ENCODE measurements at places on chromosomes 7 and 10.
A peak's percentile ranks its signal among the peaks of the same experiment; 100 is the strongest.

DNA sequence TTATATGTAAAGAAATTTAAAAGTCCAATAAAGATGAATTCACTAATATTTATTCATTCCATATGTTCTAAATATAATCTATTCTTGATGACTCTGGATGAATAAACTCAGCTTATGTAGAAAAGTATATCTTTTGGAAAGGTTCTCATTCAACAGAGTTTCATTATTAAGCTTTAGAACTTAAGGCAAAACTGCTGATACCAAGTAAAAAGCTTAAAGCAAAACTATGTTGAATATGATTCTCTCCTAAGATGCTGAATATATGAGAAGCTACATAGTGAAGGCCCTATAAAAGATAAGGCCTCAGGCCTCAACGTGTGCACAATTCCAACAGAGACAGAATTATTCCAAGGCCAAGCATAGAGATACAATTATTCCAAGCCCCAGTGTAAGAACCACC is 30.8 kb downstream of the ZNF800 start:
- DNase-seq, result no peak

GRCh38 chr10:110861930-110862649 is 9.6 kb upstream of the PDCD4 start:
- DNase-seq, result no peak

DNA sequence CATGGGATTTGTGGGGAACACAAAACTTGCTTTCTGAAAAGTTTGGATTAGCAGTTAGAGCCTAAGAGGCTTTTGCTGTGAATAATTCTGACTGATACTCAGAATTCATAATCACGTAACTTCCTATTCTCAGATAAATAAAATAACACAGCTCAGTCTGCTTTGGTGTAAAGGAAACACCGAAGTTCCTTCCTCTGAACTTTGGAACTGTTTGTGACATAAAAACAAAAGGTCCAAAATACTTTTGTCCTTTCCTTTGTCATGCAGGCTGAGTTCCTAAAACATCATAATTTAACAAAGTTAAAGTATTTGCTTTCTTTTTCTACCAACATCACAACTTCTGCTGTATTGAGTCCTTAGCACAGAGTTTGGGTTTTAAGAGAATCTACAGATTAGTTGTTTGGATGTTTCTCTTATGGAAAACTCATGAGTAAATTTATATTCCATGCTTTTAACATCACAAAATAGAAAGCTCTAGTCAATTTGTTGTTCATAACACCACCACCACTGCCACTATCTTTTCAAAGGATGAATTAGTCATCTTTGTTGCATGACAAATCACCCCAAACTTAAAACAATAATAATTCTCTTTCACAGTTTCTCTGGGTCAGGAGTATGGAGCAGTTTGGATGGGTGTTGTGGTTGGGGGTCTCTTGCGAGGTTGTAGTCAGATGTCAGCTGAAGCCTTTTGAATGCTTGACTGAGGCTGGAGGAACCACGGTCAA is 123.4 kb downstream of the REEP3 start:
- no peak for DNase-seq

DNA sequence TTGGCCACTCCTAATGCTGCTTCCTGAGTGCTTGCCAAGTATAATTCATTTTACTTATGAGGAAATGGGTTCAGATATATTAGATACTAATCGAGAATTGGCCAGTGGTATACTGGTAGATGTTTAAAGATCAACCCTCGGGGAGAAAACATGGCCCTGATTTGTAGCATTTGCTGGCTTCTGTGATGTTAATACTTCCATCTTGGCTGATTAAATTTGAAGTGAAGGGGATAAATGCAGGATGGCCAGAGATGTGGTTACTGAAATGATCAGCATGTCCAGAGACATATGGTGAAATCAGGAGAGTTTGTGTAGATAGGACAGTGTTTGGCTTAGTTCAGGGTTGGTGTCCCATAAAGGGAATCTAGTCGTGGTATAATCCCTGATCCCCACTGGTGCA is 11.2 kb downstream of the UBE2D4 start:
- no peak for DNase-seq

- DNase-seq, result no peak
These were observed 414.8 kb upstream of the MKI67 start for GRCh38 chr10:128540781-128541761.

DNA sequence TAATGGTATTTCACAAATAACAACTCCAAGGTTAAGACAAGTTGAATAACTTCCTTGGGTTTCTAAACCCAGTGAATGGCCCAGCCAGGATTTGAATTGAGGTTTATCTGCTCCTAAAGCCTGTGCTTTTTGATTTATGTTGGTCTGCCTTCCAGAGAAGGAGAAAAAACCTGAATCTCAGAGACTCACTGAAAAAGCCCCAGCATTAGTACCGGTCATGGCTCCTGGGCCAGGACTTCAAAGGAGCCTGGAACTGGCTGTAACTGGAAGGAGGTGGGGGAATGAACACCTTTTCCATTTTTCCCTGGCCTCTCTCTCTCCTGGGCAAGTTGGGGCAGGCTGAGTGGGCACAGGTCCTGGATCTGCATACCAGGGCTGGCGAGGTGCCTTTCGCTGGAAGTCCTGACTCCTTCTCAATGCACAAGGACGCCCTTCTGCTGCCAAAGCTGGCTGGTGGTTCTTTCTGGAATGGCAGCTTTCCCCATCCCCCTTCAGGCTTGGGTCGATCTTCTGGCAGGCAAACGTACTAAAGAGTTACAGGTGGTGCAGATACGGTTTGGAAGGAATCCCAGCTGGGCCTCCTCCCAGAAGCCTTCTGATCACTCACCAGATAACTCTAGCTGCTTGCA is 268.2 kb downstream of the PTEN start:
- no peak for DNase-seq

DNA sequence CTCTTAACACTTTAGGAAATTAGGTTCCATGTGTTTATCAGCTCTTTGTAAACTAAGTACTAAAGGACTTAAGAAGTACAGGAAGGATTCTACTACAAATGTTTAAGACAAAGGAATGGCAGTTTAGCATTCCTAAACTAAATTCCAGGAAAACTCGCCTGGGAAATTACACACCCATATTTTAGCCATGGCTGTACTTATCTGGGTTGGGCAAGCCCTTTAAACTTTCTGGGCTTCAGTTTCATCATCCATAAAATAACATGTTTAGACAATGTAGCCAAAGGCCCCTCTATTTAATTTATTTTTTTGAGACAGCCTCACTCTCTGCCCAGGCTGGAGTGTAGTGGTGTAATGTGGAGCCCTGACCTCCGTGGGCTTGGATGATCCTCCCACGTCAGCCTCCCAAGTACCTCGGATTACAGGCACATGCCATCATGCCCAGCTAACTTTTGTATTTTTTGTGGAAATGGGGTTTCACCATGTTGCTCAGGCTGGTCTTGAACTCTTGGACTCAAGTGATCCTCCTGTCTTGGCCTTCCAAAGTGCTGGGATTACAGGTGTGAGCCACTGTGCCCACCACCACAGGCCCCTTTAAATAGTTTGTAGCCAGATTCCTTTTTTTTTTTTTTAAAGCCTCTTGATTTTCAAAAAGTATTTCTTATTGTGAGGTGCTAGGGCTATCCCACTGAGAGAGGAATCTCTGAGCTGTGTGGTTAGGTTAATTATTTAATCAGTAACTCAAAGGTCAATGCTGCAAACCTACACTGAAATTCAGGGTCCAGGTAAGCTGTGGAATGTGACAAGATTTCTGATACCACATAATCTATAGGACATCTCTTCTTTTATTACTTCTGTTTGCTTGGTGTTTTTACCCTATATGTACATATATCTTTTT is 32.1 kb downstream of the TMEM60 start:
- peak; percentile 10 for DNase-seq

DNA sequence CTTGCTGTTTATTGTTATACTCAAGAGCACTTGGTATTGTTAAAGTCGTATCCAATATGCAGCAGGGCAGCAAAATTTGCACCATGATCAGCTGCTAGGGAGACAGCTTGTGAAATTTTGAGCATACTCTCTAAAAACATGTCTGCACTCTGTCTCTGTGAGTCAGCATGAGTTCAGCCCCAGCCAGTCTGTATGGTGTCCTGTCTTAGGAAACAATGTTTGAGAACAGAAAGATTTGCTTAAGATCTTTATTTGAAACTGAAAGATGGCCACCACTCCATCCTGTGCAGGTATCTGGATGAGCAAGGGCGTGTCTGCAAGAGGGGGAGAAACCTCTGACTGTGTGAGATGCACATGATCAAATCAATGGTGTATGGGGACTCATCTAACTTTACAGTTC is 97.1 kb downstream of the GNAI1 start:
- peak; percentile 23 for DNase-seq

GRCh38 chr10:22427101-22427500 is 81.8 kb downstream of the SPAG6 start:
- DNase-seq, result no peak

GRCh38 chr10:98489561-98490481 is 43.1 kb upstream of the HPS1 start:
- DNase-seq, result no peak

DNA sequence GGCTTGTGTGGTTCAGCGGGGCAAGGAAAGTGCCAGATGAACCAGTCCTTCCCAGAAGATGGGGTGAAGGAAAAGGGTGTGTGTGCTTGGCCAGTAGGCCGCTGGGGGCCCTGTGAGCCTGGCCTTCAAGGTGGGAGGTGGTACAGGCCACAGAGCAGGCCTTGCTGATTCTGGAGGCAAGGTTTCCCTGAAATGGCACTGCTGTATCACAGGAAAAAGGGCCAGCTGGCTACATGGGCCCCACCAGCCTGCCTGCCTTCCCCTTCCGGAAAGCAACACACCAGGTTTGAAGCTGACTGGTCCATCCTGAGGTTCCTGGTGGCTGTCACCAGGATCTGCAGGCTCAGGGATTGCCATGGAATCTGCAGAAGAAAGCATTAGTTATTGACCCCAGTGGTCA is 12.5 kb downstream of the MMRN2 start:
- no peak for DNase-seq

DNA sequence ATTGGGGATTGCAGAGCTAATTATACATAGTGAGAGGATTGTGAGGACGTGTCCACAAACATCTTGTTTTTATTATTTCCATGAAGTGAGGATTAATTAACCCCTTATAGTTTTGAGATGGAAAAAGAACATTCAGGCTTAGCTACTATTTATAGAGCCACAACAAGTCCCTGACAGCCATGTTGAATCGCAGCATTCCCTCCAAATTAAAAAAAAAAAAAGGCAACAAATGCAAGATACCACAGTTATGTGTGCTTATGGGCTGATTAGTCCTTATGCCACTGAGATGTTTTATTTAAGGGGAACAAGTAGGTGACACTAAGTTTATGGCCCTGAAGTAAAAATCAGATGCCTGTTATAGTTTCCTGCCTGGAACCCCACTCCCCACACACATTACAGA is 350.3 kb downstream of the GPAM start:
- DNase-seq, result no peak

DNA sequence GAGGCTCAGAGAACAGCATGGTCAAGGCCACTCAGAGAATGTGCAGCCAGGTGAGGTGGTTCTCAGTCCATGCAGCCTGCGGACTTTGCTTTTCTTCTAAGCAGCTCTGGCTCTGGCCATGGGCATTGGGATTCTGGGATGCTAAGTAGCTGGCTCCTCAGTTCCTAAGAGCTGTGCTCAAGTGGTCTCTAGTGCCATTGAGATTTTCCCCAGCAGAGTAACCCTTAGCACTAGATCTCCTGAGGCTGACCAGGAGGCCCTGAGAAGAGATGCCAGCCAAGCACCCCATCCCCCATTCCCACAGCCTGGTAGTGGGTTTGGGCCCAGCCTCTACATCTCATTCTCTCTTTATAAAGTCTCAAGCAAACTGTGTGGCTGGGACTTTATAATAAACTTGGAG is 77.1 kb downstream of the KCNMA1 start:
- DNase-seq, result no peak

DNA sequence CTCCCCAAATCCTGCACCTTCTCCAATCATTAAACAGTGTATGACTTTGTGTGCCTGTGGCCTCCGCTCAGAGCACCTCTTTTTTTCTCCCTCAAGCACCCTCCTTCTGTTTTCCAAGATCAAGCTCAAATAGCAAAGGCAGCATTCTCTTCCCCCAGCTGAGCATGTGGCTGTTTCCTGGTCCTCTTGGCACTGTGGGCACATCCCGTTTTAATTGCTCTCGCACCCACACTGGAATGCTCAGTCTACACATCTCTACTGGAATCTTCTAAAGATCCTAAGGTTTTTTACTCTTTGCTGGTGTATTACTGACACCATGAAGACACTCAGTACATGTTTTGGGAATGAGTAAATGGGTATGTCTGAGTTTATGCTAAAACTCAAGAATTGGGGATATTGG is 107.4 kb downstream of the WDFY4 start:
- DNase-seq, result no peak

- no peak for DNase-seq
These were observed 23.7 kb upstream of the MRC1 start for GRCh38 chr10:17785276-17785930.

DNA sequence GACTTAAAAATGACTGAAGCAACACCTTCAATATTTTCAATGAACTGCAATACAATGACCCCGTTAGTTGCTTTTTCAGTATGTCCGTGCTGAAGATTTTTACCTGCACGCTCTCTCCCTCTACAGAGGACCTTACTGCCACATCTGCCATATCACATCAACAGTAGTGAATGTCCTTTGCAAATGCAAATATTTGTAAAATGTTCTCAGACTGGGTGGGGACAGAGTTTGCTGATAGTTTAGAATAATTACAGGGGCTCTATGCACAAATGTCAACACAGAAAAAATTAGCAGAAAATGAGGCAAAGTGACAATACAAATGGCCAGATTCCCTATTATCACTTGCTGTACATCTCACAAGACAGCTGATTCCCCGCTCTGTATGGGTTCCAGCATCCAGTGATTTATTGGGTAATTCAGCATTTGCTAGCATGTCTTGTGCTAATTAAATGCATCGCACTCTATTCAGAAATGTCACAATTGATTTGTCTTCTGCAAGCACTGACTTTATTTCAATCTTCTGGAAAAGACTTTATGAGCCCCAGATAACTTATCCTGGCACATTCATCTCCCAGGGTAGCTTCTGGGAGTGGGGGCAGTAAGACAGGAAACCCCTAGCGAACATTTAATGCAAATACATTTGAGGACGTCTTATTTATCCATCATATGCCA is 69.1 kb upstream of the PTER start:
- DNase-seq, result no peak

DNA sequence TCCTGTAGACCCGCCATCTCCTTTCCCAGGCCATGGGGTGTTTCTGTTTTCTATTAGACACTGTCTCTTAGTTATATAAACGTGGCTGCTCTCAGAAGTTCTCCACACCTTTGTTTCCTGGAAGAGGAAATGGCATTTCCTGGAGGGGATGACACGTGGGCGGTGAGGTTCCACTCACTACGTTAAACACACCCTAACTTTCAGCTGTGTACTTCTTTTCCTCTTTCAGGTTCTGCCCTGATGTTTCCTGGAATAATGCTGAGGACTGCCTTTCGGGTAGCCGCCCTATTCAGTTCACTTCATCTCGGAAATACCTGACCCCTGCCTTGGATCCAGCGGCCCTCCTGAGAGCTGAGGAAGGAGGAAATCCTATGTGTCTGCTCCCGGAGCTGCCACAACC is 3.4 kb upstream of the PRKCQ start:
- DNase-seq, result no peak

DNA sequence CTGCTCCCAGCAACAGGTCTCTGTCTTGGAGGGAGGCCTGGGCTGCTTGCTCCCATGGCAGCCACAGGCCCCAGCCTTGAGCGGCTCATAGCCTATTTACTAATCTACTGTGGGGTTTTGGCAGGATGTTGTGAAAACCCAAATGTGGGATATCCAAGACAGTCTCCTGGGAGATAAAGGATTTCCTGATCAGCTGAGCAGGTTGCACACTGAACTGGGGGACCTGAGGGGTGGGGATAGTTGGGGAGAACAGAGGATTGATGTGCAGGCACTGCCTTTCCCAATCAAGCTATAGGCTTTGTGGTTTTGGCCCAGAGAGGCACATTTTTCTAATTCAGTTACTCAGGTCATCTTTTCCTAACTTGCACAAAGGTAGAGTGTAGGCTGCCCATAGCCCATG is 92.6 kb downstream of the SH2D4B start:
- DNase-seq, result no peak

All from AG09309 (cell line).